ENCODE measurements at places on chromosomes 12 and 14.

GRCh38 chr14:44830371-44830770 is 131.4 kb downstream of the KLHL28 start:
- DNase-seq: no peak

- DNase-seq: no peak
These were observed 210.1 kb upstream of the PLXNC1 start for GRCh38 chr12:93938317-93938716.

DNA sequence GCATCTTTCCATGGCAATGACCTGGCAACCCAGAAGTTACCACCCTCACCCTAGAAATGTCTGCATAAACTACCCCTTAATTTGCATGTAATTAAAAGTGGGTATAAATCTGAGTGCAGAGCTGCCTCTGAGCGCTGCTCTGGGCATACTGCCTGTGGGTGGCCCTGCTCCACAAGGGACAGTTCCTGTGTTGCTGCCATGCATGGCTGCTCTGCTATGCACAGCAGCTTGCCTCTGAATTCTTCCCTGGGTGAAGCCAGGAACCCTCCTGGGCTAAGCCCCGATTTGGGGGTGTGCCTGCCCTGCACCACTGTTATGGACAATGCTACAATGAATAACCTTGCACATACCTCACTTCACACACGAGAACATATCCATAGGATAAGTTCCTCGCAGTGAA is 35.7 kb upstream of the GPR132 start:
- no peak for DNase-seq

DNA sequence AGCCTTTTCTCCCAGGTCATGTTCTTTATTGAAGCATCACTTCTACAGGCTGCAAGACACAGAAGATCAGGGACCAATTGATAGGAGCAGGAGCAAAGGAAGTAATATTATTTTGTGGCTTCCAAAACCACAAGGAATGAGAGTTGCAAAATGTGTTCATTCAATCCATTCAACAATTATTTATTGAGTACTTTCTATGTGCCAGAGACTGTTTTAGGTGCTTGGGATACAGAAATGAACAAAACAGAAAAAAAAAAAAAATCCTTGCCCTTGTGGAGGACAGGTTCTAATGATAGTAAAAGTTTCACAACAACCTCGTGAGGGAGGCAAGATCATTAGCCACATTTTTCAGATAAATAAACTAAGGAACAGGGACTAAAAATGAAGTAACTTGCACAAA is 20.1 kb upstream of the DACT1 start:
- no peak for DNase-seq

GRCh38 chr12:38102197-38102596 is 214.4 kb upstream of the ALG10B start:
- DNase-seq: no peak

GRCh38 chr12:12007001-12007712 is 63.6 kb upstream of the BCL2L14 start:
- DNase-seq: peak; percentile 79

DNA sequence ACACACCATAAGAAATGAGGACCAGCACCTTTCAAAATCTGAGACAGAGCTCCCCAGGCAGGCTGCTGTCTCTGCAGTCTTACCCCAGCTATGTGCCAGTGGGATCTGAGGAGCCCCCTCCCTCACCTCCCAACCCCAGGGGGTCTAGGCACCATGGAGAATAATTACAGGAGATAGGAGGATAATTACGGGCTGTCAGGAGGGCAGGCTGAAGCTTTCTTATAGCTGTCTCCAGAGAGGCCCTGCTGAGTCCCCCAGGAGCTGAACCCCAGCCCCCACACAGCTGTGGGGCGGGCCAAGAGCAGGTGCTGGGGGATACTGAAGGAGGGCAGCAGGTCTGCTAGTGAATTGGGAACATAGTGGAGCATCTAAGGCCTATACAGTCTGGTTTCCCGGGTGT is 6.8 kb downstream of the CPNE6 start:
- DNase-seq: no peak

- DNase-seq: no peak
These were observed 18.5 kb upstream of the AMN start for GRCh38 chr14:102903889-102904512.

- DNase-seq: no peak
These were observed 340.2 kb downstream of the CACNA1C start for GRCh38 chr12:2393016-2393415.

GRCh38 chr12:96201272-96202227 is 7.4 kb downstream of the ELK3 start:
- DNase-seq: no peak

DNA sequence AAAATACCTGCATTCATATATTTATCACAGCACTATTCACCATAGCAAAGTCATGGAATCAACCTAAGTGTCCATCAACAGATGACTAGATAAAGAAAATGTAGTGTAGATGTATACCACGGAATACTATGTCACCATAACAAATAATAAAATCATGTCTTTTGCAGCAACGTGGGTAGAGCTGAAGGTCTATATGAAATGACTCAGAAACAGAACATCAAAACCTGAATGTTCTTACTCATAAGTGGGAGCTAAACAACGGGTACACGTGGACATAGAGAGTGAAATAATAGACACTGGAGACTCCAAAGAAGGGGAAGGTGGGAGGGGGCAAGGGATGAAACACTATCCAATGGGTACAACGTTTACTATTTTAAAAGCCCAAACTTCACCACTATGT is 37.9 kb downstream of the SLC38A1 start:
- no peak for DNase-seq

- no peak for DNase-seq
These were observed 16.5 kb downstream of the EID3 start for GRCh38 chr12:104319918-104320626.

- DNase-seq: no peak
These were observed 78.5 kb upstream of the FLRT2 start for GRCh38 chr14:85451421-85451820.

GRCh38 chr12:77882709-77883108 is 52.0 kb downstream of the NAV3 start:
- no peak for DNase-seq

- DNase-seq: no peak
These were observed 95.6 kb upstream of the SLC38A2 start for GRCh38 chr12:46468160-46468559.

GRCh38 chr14:61358554-61359226 is 37.3 kb downstream of the PRKCH start:
- DNase-seq: no peak

- no peak for DNase-seq
These were observed 7.3 kb downstream of the DYRK2 start for GRCh38 chr12:67655829-67656228.

- no peak for DNase-seq
These were observed 20.6 kb downstream of the LTBP2 start for GRCh38 chr14:74591394-74591793.

GRCh38 chr12:54360717-54361456 is 3.4 kb downstream of the GPR84 start:
- DNase-seq: peak; percentile 33

GRCh38 chr14:56953884-56954283 is 143.6 kb upstream of the OTX2 start:
- no peak for DNase-seq

- no peak for DNase-seq
These were observed 140.5 kb downstream of the AKAP6 start for GRCh38 chr14:32469388-32470160.

- no peak for DNase-seq
These were observed 1.5 kb downstream of the STYK1 start for GRCh38 chr12:10672231-10672868.
